EL (cell line): ENCODE measurements at places on chromosomes 6 and 20.

GRCh38 chr6:137284811-137285110 is 65.6 kb upstream of the IFNGR1 start:
- no peak for DNase-seq

DNA sequence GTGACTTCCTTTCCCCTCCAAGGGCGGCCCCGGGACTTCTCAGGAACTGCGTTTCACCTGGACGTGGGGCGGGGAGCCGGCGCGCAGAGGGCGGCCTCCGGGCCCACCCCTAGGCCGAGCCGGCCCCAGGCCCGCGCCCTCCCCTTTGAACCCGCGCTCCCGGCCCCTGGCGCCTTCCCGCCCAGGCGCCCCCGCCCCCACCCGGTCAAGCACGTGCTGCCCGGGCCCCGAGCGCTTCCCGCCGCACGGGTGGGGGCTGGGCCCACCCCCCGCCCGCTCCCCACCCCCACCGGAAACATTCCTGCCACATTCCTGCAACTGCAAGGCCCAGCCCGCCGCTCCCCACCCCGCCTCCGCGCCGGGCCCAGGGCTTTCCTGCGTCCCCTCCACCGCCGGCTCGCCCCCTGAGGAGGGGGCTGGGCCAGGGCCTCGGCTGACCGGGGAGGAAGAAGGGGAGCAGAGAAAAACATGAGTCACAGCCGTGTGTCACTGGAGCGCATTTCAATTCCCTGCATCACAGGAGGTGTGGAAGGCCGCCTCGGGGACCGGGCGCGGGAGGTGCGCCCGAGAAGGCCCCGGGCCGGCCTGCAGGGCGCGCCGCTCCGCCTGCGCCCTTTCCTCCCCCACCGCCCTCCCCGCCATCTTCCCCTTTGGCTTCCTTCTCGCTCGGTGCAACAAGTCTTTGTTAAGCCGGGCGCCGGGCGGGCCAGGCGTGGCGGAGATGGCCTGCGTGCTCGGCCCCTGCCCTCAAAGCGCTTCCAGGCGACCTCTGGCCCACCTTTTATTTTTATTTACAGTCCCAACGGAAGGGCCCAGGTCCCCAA is 1.2 kb upstream of the HMGA1 start:
- DNase-seq = peak; percentile 93

- DNase-seq = no peak
Observed at GRCh38 chr6:106133040-106133439, 46.9 kb downstream of the PRDM1 start.

GRCh38 chr6:139960671-139961070 is 586.2 kb upstream of the CITED2 start:
- no peak for DNase-seq

DNA sequence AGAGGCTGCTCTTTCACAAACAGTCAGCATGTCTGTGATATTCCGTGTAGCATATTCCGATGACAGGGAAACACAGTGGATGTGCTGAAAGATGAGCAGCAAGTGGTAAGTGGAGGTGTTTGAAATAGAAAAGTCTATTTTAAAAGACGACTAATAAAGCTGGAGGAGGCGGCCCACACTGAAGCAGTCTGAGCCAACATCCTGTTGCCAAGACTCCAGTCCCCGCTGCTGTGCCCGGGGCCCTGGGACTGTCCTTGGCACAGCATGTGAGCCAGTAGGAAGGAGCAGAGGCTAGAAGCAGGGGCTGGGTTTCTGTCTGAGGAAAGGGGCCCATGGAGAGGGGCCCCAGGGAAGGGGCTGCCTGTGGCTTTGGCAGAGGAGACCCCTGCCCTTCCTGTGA is 351.5 kb upstream of the CHD6 start:
- DNase-seq = no peak

- DNase-seq = peak; percentile 52
Observed at GRCh38 chr20:23049201-23050075, at the start of gene THBD. THBD (minus strand) TSS chr20:23049672; CDS start chr20:23049504, 168 bp downstream.

- DNase-seq = peak; percentile 89
Observed at GRCh38 chr6:135498185-135498841, 773 bp upstream of the AHI1 start.

DNA sequence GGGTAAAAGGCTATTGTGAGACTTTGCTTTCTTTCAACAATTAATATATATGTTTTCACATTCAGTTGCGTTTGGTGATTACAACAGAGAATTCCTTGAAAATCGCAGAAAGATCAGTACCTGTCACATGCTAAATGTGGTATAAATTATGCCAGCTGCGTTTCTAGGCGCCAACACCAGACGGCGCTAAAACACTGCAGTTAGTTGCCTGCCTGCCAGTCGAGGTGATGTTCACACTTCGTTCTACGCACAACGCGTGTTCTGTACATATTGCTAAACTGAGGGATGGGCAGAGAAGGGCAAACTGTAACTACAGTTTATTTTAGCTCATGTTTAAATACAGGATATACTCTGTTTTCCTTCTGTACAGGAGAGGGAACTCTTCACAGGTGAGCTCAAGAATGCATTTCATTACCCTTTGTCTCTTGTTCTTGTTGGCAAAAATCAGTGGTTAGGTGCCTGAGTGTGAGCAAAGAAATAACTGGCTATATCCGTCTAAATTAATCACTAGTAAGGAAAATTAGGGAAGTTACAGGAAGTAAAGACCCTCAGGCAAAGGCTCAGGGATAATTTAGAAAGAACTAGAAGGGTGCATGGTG is 100.1 kb upstream of the RGS17 start:
- DNase-seq = peak; percentile 37

DNA sequence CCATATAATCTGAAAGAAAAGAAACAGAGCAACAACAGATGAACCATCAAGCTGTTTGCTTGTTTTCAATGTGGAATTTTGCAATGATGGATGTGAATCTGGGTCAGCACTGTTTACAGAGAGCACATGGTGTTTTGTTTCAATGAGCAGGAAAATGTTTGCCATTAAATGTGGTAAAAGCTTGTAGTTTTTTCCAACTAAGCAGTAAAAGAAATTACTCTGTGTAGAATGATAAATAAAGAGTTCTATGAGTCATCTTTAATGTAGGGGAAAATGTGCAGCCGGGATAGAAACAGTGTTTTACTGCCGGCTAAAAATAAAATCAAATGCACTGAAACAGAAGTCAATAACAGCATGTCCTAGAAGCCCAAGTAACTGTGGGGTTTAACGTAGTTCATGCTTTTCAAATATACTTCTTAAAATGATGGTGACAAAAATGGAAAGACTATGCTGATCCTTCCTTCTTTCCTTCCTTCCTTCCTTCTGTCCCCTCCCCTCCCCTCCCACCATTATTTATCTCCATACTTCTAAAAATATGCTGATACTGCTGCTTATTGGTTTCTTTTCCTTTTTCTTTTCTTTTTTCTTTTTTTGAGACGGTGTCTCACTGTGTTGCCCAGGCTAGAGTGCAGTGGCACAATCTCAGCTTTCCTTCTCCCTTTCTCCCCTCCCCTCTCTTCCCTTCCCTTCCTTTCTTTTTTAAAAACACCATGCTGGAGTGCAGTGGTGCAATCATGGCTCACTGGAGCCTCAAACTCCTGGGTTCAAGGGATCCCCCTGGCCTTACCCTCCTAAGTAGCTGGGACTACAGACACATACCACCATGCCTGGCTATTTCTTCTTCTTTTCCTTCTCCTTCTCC is 6.3 kb upstream of the NAA20 start:
- DNase-seq = peak; percentile 29

GRCh38 chr6:33136310-33136900 is 55.9 kb downstream of the COL11A2 start:
- no peak for DNase-seq

DNA sequence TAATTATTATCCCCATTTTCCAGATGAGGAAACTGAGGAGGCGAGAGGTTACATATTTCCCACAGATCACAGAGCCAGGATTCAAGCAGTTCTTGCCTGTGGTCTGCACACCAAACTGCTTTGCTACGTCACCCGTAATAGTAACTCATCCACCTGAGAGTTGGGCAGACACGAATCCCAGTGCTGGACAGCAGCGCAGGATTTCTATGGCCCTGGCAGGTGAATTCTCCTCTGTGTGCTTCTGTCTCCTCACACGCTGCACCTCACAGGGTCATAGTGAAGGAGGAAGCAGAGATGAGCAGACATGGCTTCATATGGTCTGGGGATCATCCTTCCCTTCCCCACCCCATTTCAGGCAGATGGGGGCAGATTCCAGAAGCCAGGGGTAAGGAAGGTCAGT is 127.0 kb upstream of the LRFN2 start:
- DNase-seq = no peak

DNA sequence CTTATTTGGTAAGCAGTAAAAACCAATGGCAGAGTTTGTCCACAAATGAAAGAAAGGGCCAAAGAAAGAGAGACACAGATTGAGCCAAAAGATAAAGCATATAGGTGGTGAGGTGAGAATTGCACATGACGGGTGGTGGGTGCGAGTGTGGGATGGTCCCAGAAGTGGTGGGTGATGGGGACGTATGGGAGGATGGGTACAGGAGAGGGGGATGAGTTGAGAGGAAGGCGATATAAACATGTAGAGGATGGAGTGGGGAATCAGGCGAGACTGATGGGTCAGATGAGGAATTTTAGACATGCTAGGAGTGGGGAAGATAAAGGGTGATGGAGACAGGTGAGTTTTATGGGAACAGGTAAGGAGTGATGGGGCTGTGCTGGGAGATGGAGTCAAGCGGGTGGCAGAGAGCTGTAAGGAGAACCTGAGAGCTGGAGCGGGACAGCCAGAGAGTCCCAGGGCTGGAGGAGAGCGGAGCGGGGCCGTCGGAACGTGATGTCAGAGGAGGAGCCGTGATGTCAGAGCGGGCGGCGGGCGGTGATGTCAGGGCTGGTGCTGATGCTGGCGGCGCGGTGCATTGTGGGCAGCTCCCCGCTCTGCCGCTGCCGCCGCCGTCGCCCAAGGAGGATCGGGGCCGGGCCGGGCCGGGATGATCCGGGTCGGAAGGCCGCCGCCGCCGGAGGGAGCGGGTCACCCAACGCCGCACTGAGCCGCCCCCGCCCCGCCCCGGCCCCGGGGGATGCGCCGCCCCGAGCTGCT is at the start of gene TTBK1:
TTBK1 (plus strand) TSS at position 574 of the 756 bp plus-strand sequence. CDS start 3,180 bp downstream, outside the sequence.
- DNase-seq = no peak

GRCh38 chr6:68339488-68340131 is 295.5 kb upstream of the ADGRB3 start:
- DNase-seq = no peak

DNA sequence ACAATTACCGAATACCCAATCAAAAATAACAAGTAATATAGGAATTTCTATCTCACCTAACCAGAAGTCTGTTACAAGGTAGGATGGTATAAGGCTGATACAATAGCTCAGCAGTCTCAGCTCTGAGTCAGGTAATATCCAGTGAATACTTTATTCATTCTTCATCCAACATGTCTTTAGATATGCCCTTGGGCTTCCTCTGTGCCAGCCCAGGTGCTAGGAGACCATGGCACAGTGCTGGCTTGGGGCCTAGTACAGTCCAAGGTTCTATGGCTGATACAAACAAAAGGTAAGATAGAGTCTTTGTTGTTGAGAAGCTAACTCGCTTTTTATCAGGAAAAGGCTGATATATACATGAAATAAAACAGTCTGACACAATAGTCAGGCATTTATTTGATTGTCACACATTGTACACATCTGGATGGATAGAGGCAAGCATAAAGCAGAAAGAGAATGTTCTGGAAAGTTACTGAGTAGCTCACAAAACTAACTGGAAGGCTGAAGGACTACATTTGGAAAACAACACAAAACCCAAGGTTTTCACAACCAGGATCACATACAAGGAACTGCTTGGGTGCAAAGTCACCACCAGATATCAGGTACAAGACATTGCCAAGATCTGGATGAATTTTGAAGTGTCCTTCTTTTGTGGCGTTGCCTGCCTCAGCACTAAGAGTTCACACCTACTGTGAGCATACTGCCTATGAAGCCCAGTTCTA is 110.4 kb upstream of the SCAF8 start:
- DNase-seq = no peak

DNA sequence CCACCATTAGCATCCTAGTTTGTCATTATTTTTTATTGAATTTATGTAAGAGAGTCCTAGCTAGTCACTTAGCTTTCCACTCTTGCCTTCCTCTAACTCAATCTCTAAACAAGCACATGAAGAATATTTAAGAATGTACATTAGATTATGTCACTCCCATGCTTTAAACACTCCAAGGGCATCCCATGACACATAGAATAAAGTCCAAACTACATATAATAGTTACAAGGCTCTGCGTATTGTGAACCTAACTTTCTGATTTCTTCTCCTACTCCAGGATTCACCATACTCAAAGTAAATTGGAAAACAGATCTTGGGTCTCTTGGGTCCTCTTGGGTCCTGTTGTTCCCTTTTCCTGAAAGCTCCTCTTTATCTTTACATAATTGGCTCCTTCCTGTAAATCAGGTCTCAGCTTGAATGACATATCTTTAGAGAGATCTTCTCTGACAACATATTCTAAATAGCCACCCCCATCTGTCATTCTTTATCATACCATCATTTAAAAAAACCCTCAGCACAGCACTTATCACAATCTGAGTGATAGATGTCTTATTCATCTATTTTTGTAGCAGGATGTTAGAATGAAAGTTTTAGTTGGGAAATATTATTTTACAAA is 1042.4 kb upstream of the FLRT3 start:
- no peak for DNase-seq

- DNase-seq = peak; percentile 21
Observed at GRCh38 chr20:51811042-51811355, 8.7 kb upstream of the SALL4 start.

DNA sequence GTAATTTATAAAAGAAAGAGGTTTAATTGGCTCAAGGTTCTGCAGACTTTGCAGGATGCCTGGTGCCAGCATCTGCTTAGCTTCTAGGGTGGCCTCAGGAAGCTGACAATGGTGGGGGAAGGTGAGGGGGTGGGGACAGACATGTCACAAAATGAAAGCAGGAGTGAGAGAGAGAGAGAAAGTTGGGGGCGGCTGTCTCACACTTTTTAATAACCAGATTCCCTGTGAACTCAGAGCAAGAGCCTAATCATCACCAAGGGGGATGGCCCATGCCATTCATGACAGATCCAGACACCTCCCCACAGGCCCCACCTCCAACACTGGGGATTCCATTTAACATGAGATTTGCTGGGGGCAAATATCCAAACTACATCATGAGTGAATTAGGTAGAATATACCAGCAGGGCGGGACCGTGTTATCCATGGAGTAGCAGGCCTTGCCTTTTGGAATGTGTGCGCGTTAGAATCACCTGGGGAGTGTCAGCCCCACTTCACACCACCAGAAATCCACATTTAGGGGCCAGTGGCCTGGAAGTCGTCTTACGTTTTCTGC is 258.8 kb downstream of the CDH4 start:
- no peak for DNase-seq

DNA sequence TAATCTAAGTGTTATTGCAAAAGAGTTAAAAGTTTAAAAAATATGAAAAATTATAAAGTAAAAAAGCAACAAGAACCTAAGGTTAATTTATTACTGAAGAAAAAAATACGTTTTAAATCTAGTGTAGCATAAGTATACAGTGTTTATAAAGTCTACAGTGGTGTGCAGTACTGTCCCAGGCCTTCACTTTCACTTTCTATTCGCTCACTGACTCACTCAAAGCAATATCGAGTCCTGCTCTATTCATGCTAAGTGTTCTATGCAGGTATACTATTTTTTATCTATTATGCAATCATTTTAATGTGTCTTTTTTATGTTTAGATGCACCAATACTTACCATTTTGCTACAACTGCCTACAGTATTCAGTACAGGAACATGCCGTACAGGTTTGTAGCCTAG is 113.0 kb downstream of the MANEA start:
- DNase-seq = peak; percentile 8
